ENCODE measurements at places on chromosomes 2 and 18.
A peak's percentile ranks its signal among the peaks of the same experiment; 100 is the strongest.

DNA sequence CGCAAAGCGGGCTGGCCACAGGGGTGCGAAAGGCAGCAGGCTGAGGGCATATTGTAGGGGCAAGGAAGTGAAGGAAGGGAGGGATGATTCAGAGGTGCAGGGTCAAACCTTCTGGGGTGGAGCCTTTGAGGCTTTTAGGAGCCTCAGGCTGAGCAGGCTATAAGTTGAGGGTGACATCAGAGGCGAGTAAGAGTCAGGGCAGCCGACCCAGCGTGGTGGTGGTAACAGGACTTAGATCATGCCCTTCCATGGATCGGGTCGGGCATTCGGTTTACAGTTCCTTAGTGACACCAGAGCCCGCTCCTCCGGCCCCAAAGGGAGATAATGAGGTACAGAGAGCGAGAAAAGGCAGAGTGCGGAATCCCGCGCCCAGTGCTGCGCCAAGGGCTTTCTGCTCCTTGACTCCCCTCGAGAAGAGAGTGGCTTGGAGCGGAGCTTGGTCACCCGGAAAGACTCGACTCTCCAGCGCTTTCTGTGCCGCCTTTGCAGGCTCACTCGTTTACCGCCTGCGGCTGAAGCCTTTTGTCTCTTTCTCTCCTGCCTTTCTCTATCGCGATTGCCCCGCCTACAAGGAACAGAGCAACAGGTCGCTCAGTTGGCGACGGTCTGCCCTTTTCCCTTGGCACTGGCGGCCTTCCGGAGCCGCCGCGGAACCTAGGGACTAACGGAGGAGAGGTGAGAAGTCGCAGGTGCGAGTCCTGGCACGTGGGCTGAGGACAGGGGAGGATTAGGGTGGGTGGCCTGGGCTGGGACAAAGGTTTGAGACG is 720 bp downstream of the LBX2 start:
- DNase-seq, result no peak

- DNase-seq, result no peak
Observed at GRCh38 chr2:195848119-195848899, 191.3 kb downstream of the SLC39A10 start.

DNA sequence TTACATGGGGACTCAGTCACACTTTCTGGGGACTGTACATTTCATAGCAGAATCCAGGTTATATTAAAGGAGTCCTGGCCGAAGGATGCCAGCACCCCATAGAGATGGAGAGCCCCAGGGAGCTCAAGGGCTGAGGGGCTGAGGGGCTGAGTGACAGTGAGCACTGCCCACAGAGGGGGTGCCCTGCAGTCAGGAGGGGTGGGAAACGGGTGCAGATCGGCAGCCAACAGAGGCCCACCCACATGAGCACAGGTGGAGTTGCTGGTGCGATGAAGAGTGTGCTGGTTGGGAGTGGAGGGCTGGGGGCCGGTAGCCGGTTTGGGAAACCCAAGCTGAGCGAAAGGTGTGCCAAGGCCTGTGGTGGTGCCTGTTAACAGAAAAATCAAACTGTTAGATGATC is 32.1 kb downstream of the TPRKB start:
- DNase-seq, result no peak

DNA sequence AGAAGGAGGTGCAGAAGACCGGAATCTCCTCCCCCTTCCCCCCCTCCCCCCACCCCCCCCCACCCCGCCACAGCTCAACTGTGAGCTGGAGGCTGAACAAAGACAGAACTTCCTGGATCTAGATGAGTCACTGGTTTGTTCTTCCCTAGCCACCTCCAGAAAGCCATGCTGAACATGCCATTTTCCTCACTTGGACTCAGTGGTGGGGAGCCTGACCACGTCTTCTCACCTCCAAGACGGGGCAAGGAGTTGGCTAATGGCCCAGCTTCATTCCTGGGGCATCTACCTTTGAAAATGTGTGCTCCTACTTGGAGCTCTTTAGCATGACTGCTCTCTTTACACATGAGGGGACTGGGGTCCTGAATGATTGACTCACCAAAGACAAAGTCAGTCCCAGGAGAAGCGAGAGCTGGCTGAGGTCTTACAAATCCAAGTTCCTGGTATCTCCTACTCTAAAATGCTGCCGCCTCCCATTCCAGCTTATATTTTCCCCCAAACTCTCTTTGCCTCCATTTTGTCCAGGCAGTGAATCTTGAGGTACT is 22.6 kb upstream of the FZD5 start:
- no peak for DNase-seq

GRCh38 chr2:177909962-177910361 is 162.6 kb downstream of the PDE11A start:
- no peak for DNase-seq

DNA sequence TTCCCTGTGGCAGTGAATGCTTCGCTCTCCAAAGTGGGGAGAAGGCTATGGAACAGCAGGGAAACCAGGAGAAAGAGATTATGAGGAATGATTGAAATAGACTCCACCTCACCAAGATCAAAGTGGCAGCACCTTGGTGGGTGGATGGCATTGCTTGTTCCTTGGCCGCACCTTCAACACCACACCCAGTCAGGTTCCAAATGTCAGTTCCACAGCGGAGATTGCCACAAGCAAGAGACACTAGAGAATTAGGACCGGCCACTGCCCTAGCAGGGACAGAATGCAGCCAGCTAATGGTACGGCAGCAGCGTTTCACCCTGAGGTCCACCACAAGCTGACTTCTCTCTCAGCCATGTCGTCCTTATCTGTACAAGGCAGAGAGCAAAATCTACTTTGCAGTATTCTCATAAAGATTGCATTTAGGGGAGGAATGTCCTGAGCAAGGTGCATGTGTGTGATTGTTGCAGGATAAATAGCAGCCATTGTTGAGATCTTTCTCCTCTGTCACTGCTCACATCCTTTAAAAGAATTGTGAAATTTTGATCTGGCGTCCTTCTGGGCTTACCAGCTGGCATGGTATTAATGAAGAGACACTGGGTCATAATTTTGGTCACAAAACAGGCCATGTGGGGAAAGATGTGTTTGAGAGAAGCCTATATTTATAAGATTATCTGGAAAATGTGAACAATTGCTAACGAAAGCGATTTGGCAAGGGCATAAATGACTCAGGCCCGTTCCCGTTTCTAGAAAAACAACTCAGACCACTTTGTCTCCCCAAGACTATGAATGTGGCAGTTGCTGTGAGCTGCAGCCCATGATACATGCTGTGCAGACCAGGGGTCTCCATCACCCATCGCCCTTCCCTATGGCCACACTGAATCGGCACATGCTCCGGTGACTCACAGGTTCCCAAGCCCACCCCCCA is 228.6 kb upstream of the ID2 start:
- no peak for DNase-seq

- DNase-seq, result no peak
Observed at GRCh38 chr2:176818617-176819016, 394.0 kb upstream of the HNRNPA3 start.

- DNase-seq, result no peak
Observed at GRCh38 chr2:230650585-230651137, 62.0 kb upstream of the CAB39 start.

GRCh38 chr2:211434773-211435172 is 878.4 kb downstream of the CPS1 start:
- DNase-seq, result no peak

GRCh38 chr18:6566338-6566911 is 151.7 kb upstream of the L3MBTL4 start:
- DNase-seq, result no peak

DNA sequence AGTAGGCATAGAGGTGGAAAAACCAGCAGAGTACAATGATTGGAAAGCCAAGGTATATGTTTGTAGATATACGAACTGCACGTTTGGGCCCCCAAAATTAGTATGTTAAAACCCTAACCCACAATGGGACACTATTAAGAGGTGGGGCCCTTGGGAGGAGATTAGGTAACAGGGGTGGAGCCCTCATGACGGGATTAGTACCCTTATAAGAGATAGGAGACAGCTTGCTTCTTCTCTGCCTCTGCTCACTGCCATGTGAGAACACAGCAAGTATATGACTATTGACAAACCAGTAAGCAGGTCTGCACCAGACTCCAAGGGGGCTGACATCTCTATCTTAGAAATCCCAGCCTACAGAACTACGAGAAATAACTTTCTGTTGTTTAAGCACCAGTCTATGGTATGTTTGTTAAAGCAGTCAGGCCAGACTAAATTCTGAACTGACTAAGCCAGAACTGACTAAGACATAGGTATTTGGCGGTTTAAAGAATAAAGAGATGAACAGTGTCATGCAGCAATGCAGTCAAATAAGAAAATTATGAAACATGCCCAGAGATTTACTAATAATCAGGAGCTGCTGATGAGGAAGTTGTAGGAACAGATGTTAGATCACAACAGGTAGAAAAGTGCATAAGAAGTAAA is 182.9 kb downstream of the DYM start:
- no peak for DNase-seq

DNA sequence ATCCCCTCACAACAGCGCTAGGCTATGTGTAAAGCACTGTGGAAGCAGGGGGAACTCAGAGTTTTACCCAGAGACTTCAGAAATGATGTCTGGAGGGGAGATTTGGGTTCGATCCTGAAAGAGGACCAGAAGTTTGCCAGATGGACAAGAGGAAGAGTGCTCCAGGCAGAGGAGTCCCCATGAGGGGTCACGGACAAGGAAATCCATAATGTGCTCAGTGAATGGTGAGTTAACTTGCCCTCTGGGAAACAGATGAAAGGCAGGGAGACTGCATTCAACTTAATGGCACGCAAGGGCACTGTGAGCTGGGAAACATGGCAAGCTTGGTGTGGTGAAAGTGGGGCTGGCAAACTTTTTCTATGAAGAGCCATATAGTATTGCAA is 6.0 kb upstream of the ASAP2 start:
- no peak for DNase-seq

DNA sequence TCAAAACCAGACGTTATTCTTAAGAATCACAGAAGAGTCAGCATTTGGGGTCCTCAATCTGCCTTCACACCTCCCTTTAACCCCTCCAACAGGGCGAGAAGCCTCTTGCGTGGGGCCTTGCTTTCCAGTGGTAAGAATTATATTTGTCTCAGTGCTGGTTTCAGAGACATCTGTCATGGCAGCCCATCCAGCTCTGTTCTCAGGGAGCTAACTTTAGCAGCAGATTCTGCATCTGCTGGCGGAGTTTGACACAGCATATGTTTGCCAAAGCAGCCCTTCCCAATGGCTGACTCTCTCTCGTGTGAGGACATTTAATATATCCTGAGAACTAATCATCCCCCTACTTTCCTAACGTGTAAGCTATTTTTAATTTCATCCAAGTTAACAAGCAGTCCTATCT is 91.5 kb upstream of the BCL11A start:
- DNase-seq, result no peak

GRCh38 chr2:62319070-62319469 is 123.2 kb downstream of the B3GNT2 start:
- no peak for DNase-seq

DNA sequence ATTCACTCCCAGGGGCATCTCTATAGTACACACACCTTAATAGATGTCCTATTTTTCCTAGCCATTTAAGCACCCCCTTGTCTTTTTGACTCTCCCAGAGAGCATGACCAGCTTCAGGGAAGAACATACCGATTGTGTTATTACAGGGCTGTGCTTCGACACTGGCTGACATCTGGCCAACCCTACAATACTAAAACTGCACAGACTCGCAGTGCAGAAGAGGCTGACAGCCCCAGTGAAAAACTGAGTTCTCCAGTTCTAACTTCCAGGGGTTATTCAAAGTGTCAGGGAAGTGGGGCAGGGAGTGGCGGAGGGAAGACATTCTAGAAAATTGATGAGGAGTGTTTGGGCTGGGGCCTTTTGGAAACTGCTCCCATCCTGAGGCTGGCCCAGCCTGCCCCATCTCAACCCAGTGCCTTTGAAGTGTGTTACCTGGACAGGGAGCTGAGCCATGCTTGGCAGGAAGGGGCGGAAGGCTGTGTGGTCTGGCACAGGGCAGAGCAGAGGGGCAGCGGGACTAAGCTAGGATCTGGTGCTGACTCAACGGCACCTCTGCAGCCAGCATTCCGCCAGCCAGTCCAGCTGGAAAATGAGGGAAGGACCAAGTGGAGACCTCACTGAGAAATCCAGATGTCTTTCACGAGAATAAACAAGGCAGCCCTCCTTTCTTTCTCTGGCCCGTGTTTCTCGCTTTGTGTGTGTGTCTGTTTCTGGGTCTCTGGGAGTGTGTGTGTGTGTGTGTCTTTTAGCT is 15.4 kb upstream of the IGFBP5 start:
- no peak for DNase-seq

DNA sequence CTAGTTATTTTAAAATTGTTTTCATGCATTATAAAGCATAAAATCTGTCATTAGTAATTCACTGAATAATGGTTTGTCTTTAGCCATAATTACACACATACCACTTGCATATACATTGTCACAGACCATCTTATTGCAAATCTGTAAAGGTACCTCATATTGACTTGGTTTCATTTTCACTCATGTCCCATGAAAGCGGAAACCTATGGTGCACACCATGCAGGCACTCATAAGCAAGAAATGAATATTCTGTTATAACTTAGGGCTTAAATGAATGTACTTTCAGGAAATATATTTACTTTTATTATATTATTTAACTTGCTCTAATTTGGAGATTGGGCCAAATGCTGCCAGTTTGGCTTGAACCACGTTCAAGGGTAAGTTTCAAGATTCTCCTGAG is 29.2 kb upstream of the STK17B start:
- DNase-seq, result no peak

GRCh38 chr2:173264603-173265366 is 89.9 kb upstream of the CDCA7 start:
- peak; percentile 39 for DNase-seq

- no peak for DNase-seq
Observed at GRCh38 chr2:153875801-153876466, 4.2 kb downstream of the GALNT13 start.

DNA sequence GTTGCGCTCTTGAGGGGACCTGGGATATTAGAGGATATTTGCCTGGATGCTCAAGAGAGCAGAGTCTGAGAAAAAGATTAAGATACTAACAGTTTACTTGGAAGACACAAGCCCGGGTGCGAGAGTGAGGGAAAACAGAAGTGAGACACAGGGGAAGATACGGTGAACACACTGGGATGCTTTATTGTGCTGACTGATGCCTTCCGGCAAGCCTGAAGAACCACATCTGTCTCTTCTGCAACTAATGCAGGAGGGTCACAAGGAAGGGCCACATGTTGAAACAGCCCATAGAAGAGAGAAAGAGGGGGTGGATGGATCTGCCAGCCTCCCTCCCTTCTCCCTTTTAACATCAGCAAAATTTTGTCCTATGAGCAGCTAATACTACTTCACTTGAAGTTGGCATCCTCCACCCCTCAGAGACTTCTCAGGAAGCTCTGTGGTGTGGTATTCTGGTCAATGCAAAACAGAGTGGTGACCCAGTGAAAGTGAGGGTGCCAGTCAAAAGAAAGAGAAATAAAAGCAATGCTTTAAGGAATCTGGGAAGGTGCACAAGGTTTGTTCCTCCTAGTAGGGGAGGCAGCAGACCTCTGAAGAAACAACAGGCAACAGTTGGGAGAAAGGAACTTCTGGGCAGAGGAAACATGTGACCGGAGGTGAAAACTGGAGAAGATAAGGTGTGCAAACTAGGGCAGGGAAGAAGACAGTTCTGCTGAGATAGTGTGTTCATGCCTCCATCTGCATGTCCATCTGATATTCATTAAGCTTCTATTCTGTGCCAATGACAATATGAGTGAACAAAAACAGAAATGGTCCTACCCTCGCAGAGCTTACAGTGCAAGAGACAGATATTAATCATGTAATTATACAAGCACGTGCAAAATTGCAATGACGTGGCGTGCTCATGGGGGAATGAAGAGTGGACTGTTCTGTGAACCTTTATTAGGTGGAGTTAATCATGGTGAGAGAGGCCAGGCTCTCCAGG is 107.1 kb downstream of the LYPD6B start:
- no peak for DNase-seq

Data from globus pallidus (tissue), 1 donor.